ENCODE measurements at places on chromosomes 3 and 15. TPM values are rescaled to one million over a fixed set of nuclear protein-coding genes. Genes with fewer than 3 reads are reported as not detected.

DNA sequence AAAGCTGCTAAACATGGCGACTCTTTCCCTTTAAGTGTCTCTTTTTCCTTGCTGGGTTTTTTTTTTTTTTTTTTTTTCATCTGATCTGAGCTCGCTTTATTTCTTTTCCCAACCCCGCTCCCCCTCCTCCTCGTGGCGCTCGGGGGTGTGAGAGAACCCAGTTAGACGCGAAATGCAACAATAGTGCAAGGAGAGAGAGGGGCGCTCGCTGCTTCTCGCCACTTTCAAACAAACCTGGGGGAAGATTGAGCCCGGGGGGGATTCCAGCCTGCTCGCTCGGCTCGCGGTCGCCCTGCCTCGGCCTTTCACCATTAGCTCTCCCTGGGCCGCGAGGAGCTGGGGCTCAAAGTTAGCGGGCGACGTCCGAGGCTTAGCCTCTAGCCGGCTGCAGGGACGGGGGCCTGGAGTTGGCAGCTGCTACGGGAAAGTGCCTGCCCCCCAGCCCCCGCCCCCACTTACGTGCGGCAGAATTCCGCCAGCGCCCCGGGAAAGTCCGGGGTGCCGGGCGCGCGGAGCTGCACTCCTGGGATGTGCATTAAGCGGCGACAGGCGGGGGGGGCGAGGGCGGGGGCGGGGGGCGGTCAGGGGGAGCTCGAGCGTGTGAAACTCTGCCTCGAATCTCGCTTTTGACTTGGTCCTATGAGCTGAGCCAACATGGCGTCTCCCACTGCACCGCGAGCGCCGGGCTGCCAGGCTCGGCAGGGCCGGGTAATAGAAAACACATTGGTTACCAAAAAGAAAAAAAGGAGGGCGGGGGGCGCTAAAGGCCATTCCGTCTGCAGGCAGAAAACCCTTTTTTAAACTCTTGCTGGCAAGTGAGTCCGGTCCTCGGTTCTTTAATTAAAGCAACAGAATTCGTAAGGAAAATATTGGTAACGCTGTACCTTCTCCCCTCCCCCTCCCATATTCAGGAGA, 10.4 kb downstream of the NR2F2 start:
- no peak for DNase-seq

Gene CCDC9B
- total RNA-seq: 7.4 TPM

Gene COMMD4
- 41.4 TPM for total RNA-seq

Gene EHHADH
- 11.0 TPM for total RNA-seq

Gene AMIGO3
- total RNA-seq: 2.8 TPM

Measured in omental fat pad (tissue), 4 donors.